Stimulated activated effector memory CD8-positive, alpha-beta T cell treated with anti-CD3 and anti-CD28 coated beads, Interleukin-12 subunit alpha, Interleukin-12 subunit beta, amount 100 ng/mL, for 72 hours (primary cell): ENCODE measurements at places on chromosomes 11 and 22.

GRCh38 chr11:64510759-64511158, 80.3 kb upstream of the SLC22A12 start:
- no peak for DNase-seq

GRCh38 chr11:115525531-115526006, 21.4 kb upstream of the CADM1 start:
- no peak for DNase-seq

DNA sequence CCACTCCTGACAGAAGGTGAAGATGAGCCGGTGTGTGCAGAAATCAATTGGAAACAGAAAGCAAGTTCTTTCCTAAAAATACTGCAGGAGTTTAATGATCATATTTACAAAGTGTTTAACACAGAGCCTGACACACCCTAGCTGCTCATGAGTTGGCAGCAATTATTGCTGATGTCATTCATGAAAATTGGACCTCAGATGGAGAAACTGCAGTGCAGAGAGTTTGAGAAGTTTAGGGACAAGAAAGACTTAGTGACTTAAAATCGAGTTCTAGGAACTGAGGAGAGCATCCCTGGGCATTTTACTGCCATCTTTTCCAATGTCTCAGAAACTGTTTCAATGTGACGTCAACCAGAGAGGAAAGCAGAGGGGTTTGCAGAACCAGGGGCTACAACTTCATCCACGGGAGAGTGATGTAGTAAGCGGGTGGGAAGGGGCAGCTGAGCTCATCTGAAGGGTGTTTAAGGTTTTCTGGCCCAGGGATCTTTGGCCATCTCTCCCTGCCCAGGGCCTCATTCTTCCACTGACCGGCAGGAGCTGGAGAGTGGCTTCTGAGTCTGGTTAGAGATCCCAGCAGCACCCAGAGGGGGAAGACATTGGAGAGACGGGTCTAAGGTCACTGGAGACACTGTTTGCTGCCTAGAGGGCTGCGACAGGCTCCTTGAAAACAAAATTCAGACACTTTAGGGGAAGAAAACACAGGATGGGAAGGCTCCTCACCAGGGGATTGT, 21.1 kb upstream of the IGLL5 start:
- peak; percentile 38 for DNase-seq

- no peak for DNase-seq
These were observed 393.2 kb upstream of the TENM4 start for GRCh38 chr11:79834015-79834414.

DNA sequence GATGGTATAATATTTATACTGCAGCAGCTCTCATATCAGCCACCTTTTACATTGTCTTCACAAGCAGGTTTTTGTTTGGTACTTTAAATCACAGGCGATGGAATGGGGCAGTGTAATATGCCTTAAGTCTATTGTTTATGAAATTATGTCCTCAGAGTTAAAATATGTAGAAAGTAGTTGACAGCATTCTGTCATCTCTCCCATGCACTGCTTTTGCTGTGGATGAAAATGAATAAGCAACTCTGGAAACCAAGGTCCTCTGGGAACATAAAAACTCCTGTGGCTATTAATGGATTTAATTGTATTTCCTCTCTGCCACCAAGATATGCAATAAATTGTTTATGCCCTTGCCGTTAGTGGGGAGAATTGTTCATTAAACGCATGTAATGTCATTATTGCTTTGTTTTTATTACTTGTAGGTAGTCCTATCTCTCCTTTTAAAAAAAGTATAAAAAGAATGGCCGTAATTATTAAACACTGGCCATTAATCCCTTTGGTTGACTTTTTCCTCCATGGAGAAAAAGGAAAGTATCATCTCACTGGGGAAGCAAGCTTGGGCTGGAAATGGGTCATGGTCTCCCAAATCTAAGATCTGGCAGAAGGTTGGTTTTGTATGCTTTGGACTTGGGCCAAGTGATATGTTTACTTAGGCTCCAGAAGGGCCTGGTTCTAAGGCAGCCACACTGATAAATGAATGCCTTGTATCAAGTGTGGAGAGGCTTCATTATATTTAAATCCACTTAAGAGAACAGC, 13.1 kb downstream of the PACS1 start:
- no peak for DNase-seq

- no peak for DNase-seq
These were observed 22.1 kb upstream of the DRD2 start for GRCh38 chr11:113497066-113497910.

DNA sequence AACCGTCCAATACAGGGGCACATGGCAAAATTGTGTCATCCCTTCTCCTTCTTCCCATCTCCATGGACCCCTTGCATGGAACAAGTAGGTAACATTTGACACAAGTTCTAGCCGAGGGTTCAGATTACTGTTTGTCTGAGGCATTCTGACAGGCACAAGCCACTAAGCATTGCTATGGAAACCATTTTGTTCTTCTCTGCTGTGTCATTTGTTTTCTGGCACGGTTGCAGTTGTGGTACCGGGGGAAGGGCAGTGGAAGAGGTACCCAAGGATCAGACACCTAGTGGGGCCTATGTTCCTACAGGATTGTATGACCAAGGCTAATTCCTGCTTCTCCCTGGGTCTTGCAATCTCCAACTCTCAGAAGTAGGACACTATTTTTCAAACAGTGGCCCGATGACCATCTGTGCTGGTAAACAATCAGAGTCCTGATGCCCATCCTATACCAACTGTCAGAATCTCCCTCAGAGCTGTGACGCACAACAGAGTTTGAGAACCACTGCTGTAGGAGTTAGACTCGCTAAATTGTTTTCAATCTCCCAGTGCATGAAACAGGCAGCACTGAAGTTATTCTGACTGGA, 69.3 kb downstream of the KCNC1 start:
- DNase-seq: no peak

DNA sequence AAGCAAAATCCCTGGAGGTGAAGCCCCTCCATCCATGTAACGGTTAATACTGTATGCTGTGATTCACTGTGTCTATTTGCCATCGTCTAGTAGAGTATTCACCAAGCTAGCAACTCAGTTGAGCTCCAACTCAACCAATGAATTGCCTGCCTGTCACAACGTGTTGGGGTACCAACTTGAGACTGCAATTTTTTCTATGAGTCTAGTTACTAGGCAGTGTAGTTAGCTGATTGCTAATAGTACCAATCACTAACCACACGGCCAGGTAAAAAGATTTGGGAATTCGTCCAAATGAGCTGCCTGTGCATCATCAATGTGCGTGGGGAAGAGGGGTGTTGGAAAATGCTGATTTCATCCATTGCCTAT, 1.0 kb upstream of the BTG4 start:
- no peak for DNase-seq

- DNase-seq: no peak
These were observed 39.8 kb upstream of the CARS1 start for GRCh38 chr11:3096909-3097530.

DNA sequence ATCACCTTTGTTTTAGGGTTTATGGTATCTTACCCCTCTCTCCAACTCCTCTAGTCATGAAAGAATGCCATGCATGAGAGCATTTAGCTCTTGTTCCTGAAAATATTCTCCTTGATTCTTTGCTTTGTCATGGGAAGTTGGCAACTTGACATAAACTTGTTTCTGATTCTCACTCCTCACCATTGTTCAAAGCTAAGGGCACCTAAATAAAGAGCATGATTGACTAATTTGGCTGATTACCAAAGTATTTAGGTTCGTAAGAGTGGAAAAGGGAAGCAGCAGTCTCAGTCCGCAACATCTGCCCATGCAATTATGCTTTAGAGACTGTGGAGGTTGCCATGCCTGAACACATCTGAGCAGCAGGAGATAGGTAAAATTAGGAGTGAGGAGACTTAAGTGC, 26.4 kb downstream of the OR52K1 start:
- no peak for DNase-seq

GRCh38 chr11:60931917-60932316, 7.7 kb downstream of the TMEM132A start:
- DNase-seq: no peak

- no peak for DNase-seq
These were observed 105.0 kb downstream of the FAT3 start for GRCh38 chr11:92329646-92330045.

- no peak for DNase-seq
These were observed 142.3 kb downstream of the RBFOX2 start for GRCh38 chr22:35886309-35886708.

DNA sequence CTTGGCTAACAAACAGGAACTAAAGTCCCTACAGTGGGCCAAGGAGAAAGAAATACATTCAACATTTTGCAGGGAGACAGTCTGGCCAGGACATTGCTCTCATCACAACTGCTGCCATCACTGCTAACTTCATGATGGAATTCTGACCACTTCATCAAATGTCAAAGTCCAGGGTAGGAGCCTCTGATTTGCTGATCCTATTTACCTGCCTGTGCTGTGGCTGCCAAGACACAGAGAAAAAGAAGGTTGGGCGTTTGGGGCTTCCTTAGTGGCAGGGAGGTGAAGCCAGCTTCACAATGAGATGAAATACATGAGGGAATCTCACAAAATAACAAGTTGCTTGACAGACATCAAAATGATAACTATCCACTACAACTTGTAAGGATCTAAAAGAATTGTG, 343.9 kb upstream of the CADM1 start:
- no peak for DNase-seq

DNA sequence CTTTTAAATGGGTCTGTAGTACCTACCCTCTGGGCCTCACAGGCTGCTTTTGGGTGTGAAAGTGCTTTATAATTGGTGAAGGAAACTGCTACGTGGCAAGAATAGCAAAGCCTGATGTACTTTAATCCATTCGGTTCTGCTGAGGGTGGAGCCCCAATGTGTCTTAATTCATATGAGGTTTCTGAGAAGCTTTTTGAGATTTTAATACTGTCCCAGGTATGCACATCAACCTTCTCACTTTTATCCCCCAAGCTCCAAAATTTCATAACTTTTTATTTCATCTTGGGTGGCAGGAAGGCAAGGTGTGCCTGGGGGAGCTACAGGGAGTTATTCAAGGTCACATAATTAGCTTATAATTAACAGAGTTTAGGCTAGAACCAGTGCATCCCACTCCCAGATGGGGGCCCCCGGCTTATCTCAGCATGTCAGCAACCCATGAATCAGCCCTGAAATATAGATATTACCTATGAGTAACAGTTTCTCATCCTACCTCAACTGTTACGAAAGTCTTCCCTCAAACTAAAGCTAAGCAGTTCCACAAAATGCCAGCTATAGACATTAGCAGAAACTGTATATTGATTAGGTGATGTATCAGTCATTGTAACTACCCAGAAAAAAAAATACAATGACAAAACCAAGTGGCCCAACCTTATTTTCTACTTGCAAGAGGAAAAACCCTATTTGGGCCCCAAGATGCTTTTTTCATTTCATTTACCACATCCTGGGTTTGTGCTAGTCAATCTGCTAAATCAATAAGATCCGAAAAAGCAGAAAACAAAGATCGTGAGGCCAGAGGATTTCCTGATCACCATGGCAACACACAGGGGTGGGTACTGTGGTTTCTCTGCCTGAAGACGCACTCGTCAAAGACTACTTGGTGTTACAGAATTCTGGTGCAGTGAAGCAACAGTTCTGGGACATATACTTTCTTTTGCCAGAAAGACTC, 26.7 kb downstream of the CD44 start:
- DNase-seq: peak; percentile 91
